ENCODE measurements at places on chromosomes 4 and X.

DNA sequence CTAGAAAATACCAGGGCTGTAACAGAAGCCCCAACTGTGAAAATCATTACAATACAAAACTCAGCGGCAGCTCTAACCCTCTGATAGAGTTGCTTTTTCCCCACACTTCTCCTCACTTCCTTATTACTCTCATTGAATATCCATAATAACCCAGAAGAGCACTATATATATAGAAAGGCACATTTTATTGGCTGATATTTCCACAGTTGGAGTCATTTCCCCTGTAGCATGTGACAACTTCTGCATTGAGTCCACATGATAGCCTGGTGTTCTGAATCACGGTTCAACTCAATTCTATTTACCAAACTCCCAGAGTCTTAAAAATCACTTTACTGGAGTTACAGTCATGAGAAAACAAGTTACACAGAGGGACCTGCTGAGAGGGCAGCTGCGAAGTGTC, 46.6 kb upstream of the NWD2 start:
- no peak for DNase-seq

- no peak for DNase-seq
Measured at GRCh38 chrX:128250621-128251020, 198.4 kb upstream of the ACTRT1 start.

DNA sequence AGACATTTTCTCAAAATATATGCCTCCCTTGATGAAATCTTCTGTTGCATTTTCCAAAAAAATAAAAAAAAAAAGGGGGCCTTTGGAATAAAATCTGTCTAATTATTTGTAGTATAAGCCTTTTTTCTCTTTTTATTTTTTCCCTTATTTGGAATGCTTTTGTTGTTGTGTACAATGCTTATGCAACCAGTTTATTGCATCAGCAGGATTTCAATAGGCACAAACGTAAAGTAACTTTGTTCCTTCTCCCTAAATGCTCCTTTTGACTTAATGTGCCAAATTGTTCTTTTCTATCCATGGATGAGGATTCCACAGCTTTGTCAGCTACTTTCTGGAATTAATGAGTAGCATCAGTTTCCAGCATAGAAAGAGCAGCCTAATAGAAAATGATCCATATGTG, 59.6 kb upstream of the HPGD start:
- no peak for DNase-seq

DNA sequence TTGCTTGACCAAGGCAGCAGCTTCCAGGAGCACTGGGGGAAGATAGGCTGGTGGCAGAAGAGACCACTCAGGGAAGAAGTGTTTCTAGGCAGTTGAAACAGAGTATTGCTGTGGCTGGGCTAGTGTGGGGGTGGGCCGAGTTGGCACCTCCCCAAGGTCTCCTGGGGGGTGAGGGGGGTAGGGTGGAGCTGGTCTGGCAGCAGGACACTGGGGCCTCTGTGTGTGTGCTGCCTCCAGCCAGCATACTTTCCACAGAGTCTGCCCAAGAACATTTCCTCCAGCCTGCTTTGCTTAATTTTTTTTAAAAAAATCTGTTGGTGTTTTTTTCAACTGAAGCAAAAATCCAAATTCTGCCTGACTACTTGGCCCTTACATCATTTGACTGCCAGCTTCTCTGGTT, 4.0 kb downstream of the ITIH6 start:
- no peak for DNase-seq

DNA sequence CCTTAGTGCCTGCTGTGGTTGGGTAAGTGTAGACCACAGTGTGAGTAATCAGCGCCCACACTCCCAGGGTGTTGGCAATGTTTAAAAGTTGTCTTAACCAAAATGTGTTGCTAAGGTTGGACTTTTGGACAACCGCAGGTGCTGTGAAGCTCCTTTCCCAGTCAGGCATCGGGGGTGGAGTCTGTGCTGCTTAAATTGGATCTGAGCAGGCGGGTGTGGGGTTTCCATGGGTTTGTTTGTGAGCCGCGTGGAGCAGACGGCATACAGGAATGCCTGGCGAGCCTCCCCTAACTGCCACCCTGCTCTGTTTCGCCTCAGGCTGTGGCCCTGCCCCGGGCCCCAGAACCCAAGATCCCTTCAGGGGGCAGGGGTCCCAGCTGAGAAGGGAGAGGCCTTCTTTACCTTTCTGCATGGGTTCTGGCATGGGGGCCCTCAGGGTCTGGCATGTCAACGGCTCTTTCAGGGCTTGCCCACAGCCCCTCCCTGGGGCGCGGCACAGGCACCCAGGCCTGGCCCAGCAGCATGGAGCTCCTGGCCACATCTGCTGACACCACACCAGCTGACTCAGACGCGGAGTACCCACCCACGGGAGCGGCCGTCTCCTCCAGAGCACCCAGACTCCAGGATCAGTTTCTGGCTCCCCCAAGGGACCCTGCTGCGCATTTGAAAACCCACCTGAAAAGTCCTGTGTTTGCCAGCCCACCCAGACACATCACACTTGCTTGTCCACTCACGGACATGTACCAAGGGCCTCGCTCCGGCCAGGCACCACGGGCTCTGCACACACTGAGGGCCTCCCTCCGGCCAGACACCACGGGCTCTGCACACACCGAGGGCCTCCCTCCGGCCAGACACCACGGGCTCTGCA, 5.1 kb upstream of the SPON2 start:
- no peak for DNase-seq

DNA sequence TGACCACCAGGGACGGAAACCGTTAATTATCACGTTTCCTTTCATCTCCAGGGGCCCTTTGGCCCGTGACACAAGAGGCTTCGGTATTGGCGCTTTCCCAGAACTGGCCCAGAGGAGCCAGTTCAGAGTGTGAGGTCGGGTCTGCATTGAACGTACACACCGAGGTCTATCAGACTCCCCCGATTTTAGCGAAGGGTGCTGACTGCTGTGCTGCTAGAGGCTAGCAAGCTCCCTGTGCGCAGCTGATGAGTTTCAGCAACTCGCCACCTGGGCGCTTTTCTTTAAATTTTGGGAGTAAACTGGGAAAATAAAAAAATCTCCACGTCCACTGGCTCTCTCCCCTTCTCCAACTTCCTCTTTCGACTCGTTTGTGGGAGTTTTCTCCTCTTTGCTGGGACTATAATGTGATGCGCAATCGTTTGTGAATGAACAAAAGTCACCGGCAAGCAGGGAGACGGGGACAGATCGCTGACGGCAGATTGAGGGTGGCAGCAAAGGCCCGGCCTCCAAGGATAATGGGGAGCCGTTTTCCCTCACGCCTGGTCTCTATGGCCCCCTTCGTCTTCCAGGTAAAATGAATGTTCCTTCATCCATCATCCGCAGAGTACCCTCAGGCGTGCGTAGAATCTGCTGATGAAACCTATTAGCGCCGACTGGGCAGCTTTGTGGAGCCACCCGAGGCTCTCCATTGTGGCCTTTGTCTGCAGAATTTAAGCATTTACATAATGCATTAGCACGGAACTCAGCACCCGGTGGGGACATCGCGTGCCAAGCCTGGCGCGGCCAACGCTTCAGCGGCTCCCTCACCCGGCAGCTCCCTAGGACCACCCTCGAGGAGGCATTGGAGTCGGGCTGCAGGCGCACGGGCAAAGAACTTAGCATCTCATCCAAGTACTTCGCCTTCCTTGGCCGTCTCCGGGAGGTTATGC, 1.6 kb upstream of the LRAT start:
- DNase-seq = no peak

DNA sequence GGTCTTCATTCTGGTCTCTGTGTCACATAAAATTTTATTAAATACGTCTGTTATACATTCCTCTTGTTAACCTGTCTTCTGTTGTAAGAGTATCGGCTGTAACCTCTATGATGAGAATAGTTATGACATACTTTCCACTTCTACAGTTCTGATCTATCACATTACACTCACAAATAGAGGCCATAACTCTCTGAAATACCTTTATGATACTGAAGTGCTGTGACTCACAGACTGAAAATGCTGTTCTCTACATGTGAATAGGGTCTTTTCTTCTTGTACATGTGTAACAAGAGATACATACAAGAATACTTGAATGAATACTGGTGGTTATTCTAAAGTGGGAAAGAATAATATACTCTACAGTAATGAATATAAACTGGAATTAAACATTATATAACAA, 1047.6 kb downstream of the TECRL start:
- no peak for DNase-seq

GRCh38 chrX:24676403-24677024, 17.2 kb upstream of the POLA1 start:
- DNase-seq = no peak

DNA sequence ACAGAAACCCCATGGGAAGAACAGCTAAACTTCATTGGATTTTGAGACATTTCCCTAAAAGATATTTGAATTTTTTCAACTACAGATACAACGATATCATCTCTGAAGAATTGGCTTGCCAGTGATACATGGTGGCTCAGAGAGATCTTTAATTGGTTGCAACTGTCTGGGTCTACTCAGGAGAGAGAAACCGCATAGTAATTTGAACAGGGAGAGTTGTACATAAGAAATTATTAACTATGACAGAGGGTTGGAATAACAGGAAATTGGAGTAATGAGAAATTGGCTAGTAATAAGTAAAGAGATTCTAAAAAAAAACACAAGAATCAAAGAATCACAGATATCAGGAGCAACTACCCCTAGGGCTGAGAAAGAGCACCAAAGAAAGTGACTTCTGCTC, 118.4 kb downstream of the KLHL13 start:
- no peak for DNase-seq

DNA sequence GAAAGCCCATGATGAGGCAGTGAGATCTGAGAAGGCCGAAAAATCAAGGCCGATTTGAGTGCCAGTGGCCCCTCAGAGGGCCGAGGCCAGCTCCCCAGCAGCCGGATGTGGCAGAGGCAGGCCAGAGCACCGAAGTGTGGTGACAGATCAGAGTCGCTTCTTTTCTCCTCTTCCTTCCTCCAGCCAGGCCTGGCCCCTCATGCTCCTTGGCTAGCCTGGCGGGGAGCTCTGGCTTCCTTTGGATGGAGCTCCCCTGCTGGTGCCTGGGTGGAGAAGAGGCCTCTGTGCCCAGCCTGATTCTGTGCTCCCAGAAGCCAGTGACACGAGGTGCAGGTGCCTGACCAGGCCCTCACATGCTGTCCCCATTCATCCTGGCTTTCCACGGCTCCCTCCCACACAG, 127.2 kb upstream of the PABPC4L start:
- DNase-seq = no peak

DNA sequence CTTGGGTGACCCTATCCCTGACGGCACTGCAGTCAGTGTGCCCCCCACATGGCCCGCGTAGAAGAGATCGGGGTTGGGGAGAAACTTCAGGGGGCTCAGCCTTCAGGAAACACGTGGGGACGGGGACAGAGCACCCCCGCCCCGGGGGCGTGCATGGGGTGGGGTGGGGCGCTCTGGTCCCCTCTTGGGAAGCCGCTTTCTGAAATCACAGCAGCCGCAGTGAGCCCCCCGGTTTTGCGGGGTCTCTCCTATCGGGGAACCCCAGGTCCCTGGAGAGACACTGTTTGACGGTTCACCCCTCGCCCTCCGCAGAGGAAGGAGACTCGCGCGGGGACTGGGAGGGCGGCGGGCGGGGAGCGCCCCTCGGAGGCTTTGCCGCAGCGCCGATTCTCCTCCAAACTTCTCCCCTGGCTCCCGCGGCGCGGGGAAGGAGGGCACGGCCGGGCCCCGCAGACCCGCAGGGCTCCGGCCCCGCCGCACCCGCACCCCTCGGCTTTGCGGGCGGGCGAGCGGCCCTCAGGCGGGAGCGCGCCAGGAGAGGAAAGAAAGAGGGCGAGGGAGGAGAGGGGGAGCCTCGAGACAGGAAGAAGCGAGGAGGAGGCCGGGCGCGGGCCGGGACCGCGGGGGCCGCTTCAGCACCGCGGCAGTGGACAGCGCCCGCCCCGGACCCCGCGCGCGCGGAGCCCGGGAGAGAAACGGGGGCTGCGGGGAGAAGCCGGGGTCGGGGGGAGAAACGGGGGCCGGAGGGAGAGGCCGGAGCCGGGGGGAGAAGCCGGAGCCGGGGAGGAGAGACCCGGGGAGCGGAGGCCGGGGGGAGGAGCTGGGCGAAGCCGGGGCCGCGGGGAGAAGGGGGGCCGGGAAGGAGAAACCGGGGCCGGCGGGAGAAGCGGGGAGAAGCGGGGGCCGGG, 612 bp downstream of the CPLX1 start:
- peak; percentile 50 for DNase-seq

DNA sequence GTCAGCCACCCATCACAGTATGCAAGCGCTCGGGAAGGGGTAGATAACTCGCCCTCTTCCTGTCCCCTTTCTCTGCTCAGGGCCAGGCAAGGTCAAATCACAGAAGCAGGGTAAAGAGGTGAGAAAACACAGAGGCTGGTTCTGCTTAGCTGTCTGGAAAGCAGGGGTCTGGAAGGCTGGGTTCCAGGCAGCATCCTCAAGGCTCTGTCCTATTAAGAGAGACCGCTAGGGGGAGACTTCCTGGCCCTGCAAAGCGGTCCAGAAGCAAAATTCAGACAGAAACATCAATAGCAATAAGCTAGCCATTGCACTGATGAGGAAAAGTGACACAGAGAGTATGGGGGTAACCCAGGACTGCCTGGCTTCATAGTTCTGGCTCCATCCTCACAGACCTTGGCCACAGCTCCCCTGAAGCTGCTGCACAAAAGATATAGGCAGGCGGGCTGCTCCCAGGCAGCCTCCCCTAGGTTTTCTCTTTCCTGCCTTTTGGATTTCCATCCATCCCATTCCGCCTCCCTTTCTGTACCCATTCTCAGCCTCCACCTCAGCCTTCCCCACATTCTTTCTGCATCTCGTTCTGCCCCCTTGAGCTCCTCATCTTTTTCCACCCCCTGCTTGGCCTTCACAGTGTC, 308.5 kb downstream of the EVC2 start:
- DNase-seq = no peak

DNA sequence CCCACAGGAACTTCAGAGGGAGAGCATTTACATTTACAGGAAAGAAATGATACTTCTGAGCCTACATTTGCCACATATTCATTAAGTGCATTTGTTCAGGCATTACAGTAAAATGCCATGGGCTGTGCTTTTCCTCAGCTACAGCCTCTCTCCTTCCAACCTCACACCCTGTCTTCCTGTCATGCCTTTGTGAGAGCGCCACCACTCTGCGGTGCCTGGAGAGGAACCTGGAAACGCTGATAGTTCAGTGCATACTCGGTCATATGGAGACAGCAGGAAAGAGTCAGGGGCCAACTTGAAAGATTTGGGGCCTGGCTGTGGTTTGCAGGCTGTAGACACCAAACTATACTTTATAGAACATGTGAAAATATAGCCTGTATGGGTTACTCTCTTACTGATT, 40.5 kb downstream of the NFKB1 start:
- no peak for DNase-seq

DNA sequence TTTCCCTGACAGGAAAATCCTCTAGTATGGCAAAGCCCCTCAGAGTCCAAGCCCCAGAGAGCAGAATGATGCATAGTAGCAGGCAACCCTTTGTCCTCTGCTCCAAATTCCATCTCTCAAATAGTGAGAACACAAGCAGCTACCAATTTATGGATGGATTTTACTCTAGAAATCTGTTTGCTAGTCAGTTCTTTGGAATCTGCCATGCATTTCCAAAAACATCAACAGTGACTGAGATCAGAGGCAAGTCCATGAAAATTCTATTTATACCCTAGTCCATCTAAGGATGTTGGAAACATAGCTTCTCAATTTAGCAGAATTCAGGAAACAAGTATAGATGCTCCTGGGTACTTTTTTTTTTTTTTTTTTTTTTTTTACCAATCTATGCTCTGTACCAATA, 10.0 kb upstream of the CC2D2A start:
- no peak for DNase-seq

- no peak for DNase-seq
Measured at GRCh38 chr4:161647757-161648156, 516.0 kb downstream of the FSTL5 start.

- no peak for DNase-seq
Measured at GRCh38 chr4:38025665-38026064, 65.5 kb downstream of the PTTG2 start.

GRCh38 chr4:168076989-168077725, 15.2 kb upstream of the ANXA10 start:
- peak; percentile 62 for DNase-seq
